AG09319 (cell line): ENCODE measurements at places on chromosomes 11 and 22.

DNA sequence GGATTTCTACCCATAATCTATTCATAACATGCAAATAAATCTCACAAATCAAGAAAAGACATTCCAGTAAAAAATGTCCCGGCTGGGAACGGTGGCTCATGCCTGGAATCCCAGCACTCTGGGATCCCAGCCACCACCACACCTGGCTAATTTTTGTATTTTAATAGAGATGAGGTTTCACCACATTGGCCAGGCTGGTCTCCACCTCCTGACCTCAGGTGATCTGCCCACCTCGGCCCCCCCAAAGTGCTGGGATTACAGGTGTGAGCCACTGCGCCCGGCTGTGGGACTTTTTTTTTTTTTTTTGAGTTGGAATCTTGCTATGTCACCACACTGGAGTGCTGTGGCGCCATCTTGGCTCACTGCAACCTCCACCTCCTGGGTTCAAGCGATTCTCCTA is 4.7 kb downstream of the CHID1 start:
- no peak for DNase-seq

- DNase-seq: no peak
Measured at GRCh38 chr11:70548976-70549375, 150.6 kb downstream of the CTTN start.

GRCh38 chr11:25408146-25408545 is 911.3 kb downstream of the LUZP2 start:
- no peak for DNase-seq

DNA sequence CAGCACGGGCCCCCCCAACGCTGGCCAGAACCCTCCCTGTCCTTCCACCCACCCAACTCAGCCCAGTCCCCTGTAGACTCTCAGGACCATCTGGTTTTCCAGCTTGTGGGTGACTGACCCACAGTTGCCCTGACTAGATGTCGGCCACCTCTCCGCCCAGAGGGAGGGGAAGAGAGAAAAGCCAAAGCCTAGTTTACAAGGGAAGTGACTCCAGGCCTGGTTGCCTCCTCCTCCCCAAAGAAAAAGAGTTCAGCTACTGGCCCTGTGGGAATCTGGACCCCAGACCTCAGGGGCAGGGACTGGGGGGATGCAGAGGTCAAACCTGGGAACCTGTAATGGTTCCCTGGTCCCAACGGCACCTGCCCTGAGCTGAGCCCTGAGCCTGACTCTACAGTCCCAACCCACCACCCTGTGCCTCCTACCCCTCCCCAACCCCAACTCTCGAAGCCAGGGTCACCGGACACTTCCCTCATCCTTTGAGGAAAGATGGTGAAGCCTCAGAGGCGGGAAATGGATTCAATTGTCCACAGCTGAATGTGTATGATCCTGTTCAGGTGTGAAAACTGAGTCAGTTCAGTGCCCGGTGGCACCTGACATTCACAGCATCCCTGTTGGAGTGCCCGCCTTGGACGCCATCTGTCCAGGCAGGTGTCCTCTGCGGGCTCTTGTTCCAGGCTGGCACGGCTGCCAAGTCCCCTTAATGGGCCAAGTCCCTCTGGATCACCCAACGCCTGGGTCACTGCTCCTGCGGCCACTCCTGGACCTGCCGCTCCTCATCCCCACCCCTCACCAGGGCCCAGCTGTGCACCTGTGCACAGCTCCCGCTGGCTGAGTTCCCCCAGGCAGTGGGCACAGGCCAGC is 21.0 kb upstream of the WNT7B start:
- DNase-seq: no peak

GRCh38 chr11:60307507-60308195 is 19.4 kb upstream of the MS4A6E start:
- DNase-seq: no peak

DNA sequence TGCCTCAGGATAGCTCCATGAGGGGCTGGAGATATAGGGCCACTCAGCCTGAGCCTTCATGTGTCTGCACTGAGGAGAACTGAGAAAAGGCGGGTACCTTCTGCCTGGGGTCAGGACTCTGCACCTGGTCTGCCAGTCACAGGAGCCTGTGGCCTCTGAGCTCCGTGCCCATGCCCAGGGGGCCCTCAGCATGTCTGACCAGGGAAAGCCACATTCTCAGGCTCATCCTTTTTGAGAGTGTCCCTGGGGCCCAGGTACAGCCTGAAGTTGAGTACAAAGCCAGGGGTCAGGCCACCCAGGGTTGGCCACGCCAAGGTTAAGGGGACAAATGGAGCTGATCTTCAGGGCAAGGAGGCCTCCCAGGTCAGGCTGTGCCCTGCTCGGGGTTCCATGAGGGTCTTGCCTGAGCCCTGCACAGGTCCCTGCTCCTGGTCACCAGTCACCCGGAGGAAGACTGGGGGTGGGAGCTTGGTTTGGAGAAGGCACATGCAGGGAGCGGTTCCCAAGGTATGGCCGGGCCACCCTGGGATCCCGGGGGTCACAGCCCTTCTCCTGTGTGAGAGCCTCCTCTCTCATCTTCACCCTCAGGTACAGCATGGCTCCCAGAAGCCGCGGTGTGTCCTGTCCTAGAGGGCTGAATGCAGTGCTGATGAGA is 6.0 kb downstream of the DENND6B start:
- no peak for DNase-seq

- DNase-seq: no peak
Measured at GRCh38 chr11:71930556-71931244, 1.9 kb downstream of the RNF121 start.

DNA sequence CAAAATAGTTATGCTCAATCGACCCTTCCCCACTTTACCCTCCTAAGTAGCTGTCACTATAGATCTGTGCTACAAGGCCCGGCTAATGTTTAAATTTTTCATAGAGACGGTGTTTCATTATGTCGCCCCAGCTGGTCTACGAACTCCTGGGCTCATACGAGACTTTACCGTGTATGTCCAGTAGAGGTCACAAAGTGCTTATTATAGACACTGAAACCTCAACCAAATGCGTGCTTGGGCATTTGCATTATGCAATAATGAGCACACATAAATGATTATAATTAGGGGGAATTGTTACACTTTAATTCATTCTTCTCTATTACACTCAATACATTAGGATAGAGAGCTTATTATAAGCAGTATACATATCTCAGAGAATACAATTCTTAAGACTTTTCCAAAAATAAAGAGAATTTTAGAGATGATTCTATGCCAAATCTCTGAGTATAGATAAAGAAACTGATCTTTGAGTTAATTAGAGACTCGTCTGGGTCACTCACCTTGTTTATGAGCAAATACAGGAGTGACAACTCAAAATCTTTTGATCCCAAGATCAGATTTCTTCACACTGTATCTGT is 12.5 kb upstream of the MRPL16 start:
- peak; percentile 10 for DNase-seq

DNA sequence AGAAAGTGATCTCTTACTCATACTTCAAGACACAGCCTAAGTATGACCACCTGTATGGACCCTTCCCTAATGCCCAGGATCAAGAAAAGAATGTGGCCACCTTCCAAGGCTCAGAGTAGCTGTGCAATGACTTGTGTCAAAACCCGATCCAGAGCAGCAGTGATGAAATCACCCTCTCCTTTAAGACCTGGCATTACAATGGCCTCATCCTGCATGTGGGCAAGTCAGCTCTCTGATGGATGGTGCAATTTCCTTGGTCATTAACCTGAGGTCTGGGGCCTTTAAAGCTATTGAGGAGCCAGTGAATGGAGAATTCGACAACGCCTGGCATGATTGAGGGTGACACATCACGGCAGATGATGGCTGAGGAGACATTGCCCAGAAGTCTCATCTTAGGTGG is 9.1 kb upstream of the TUBA8 start:
- DNase-seq: no peak

- DNase-seq: no peak
Measured at GRCh38 chr11:108392353-108392752, 75.0 kb downstream of the C11orf65 start.

- no peak for DNase-seq
Measured at GRCh38 chr11:134008634-134009071, 51.9 kb upstream of the IGSF9B start.

DNA sequence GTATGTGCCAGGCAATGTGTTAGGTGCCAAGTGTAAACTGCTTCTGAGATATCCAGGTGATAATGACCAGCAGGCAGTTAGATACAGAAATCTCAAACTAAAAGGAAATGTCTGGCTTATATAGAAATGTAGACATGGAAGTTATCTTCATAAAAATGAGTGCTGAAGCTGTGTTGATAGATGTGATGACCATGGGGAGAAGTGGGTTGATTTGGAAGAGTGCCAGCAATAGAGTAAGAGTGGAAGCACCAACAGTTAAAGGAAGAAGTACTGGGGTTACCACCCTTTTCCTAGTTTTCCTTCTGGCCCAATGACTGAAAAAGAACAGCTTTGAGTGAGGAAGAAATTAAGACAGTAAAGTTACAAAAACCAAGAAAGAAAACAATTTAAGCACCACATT is 68.5 kb downstream of the C2CD3 start:
- no peak for DNase-seq

- no peak for DNase-seq
Measured at GRCh38 chr22:23274146-23274526, 93.8 kb downstream of the BCR start.

GRCh38 chr11:131064373-131064991 is 148.2 kb upstream of the SNX19 start:
- DNase-seq: peak; percentile 31

DNA sequence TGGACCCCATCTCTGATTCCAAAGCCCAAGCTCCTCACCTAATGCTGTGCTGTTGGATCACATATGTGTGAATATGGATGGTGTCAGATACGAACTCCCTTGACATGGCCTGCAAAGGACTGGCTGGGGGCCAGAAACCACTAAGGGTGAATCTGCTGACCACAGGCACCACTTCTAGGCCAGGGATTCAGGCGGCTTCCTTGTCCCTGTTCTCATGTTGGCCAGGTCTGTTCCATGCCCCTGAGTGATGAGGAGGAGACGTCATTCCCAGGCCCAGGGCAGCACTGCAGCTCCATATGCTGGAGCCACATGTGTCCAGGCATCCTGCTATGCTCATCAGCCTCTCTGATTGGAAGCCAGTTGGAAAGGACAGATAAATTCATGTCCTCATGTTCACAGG is 130.0 kb upstream of the BDNF start:
- no peak for DNase-seq

- DNase-seq: no peak
Measured at GRCh38 chr11:1503708-1504104, 17.1 kb upstream of the MOB2 start.

- no peak for DNase-seq
Measured at GRCh38 chr11:8757047-8757446, 74.5 kb downstream of the RPL27A start.

DNA sequence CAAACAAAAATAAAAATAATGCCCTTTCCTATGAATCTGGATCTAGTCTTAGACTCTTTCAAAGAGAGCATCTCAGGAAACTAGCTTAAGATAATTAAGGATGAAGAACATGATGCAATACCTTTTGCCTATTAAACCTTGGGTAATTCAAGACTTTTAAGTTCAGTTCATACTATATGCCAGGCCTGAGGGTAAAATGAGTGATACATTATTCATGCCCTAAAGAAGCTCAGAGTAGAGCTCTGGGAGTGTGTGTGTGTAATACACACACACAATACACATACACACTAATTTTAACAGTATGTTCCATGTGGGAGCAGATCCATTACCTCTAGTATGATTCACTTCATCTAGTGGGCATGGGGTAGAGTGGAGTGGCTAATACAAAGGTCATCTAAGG is 651.4 kb upstream of the CHORDC1 start:
- DNase-seq: no peak

DNA sequence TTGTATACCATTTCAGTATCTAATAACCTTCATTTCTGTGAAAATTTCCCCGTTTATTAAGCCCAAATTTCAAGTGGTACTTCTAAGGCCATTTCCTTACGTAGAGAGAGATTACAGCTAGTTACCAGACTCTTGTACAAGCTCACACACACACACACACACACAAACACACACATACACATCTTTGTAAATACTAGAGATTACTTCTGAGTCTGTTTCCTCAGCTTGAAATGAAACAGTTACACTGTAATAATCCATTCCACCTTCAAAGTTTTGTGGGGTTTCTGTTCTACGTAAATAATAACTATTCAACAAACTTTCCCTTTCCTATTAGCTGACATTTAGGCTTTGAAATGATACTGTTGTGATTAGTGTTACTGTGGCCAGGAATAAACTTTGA is 6.2 kb downstream of the POGLUT3 start:
- no peak for DNase-seq

DNA sequence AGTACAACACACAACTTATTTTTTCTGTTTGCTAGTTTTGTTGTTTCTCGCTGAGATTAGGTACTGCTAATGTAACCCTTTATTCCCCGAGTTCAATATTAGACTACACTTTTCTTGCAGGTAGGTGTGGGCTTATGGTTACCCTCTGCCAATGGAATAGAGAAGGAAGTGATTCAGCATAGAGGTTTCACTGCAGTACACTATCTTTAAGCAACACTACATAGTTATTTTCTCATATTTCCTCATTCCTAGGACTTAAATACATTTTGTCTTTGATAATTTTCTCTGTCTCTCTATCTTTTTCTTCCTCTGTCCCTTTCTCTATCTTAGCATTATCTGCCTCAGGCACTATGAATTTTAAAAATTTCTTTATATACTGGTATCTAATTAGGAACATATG is 791.0 kb downstream of the FAM181B start:
- DNase-seq: no peak

GRCh38 chr11:128625326-128625725 is 38.0 kb upstream of the ETS1 start:
- DNase-seq: no peak

GRCh38 chr22:37402184-37402506 is 25.1 kb downstream of the ELFN2 start:
- no peak for DNase-seq

GRCh38 chr11:120662071-120662676 is 150.6 kb downstream of the GRIK4 start:
- DNase-seq: no peak

DNA sequence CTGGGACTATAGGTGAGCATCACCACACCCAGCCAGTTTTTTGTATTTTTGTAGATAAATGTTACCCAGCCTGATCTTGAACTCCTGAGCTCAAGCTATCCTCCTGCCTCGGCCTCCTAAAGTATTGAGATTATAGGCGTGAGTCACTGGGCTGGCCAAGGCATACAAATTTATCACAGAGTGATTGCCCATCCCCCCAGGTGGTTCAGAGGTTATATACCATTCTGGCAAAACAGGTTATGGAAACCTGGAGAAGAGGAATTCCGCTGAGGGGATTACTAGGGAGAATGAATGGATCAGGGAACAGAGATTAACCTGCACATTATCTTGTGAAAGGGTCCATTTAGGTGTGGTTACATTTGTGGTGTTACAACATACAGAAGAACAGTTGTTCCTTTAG is 8.1 kb downstream of the ATG13 start:
- DNase-seq: no peak

DNA sequence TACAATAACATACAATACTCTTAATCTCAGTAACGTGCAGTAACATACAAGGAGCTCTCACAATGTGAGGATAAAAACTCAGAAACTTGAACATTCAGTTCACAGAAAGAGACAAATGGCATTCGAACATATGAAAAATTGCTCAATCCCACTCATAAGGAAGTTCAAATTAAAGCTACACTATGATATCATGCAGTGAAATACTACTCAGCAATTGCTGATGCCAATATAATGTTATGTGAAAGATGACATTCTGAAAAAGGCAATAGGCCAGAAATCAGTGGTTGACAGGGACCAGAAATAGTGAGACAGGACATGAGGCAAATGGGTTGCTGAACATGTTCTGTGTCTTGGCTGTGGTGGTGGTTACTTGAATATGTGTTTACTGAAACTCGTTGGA is 33.7 kb upstream of the PITPNB start:
- no peak for DNase-seq

- no peak for DNase-seq
Measured at GRCh38 chr11:65212226-65212801, 30.6 kb downstream of the CAPN1 start.

GRCh38 chr11:122494221-122494620 is 161.3 kb upstream of the UBASH3B start:
- DNase-seq: peak; percentile 79
